Activated CD4-positive, alpha-beta T cell treated with anti-CD3 and anti-CD28 coated beads for 36 hours (primary cell): ENCODE measurements at places on chromosomes 3 and 15.

DNA sequence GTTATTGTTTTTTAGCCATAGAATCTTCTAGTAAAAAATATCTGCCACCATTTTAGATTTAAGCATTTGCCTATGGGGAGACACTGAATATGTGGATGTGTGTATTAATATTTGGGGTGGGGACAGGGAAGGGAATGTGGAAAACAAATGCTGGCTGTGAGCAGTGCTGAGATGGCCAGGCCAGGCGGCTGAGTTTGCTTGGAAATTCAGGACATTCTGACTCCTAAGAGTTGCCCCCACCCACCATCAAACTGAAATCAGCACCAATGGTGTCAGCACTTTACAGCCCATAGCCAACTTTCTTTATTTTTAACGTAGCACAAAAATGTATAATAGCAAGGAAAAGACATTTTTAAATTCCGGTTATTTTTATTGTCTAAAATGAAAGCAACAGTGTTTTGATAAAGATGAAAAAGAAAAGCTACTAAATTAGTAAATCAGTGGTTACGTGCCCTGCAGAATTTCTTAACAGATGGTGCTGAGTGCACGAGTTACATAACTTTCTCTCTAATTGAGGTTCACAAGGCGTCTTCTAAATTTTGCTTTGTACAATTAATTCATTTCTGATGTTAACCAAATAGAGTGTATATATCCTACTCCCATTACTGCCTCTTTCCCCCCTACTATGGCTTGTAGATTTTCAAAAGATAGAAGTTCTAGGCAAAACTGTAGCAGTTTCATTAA is 34.0 kb downstream of the B3GALNT1 start:
- no peak for DNase-seq

GRCh38 chr3:131357275-131357674 is 24.3 kb upstream of the NUDT16 start:
- no peak for DNase-seq

GRCh38 chr3:51100536-51100851 is 284.6 kb upstream of the MANF start:
- no peak for DNase-seq

DNA sequence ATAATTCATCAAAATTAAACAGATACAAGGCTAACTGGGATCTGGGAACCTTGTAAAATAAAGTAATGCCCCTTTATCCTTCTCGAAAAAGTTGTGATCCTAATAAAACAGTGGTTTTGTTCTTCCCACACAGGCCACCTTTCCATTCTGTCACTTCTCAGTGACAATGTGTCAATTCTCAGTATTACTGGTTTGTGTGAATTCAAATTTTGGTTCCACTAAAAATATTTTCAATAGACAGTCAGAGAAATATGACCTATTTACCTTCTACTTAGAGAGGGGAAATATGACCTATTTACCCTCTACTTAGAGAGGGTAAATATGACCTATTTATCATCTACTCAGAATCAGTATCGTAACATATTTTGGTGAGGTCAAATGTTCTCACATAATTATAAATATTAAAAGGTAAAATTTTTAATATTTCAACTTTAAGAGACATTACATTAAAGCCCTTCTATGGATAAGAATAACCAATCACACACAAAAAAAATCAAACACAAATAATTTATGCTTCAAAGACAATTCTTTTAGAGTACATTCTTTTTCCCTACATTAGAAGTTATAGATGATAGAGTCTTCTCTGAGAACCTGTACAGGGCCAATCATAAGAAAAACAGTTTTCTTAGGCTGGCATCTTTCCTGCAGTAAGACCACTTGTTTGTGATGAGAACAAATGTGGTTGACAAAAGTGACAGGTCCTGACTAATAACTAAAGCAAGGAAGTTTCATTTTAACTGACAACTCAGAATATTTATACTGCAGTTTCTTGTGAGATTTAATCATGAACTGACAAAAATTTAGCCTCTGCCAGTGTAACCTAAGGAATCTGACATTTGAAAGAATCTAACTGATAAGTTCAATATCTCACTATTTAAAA is 323.3 kb downstream of the DIPK2A start:
- DNase-seq = peak; percentile 9

DNA sequence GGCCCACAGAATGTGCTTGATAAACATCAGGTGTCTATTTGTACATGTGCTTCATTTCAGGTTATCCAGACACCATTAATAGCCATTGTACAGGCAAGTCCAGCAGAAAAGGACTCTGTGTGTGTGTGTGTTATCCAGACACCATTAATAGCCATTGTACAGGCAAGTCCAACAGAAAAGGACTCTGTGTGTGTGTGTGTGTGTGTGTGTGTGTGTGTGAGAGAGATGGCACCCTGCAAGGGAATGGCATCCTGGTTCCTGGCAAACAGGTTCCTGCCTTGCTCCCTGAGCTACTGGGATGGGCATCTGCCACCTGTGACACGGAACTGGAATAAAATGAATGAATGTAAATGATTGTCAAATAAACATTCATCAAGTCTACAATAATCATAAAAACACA is 11.7 kb downstream of the SUCLG2 start:
- DNase-seq = no peak

DNA sequence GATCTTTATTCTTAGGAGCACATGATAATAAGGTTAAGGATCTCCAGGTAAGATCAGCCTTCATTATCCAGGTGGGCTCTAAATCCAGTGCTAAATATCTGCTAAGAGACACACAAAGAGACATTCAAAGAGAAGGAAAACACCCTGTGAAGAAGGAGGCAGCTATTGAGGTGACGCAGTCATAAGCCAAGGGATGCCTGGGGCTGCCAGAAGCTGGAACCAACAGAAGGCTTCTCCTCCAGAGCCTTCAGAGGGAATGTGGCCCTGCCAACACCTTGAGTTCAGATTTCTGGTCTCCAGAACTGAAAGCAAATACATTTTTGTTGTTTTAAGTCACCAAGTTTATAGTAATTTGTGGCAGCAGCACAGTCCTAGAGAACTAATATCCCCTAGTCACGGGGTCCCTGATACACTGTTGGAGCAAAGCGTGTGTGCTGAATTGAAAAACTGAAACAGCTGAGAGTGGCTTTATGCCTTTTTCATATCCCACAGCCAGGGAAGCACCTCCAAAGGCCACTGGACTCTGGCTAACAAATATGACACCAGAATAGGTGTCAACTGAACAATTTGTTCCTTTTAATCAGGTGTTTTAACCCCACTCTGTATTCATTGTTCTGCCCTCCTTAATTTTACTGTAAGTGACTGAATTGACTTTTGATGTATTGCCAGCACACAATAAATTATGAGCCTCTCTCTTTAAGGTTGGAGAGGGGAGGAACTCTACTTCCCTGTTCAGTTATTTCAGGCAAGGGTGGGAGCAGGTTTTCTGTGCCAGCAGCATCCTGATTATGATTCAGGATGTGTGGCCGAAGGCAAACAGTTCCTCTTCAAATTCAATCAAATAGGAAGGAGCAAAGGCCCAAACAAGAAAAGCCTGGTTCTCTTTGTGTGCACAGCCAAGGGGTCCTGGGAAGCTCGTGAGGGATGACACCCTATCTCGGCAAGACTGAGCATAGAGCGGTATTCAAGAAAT is 151.8 kb upstream of the HES1 start:
- no peak for DNase-seq

GRCh38 chr15:90003736-90004135 is 2.6 kb downstream of the ZNF710 start:
- DNase-seq = no peak

DNA sequence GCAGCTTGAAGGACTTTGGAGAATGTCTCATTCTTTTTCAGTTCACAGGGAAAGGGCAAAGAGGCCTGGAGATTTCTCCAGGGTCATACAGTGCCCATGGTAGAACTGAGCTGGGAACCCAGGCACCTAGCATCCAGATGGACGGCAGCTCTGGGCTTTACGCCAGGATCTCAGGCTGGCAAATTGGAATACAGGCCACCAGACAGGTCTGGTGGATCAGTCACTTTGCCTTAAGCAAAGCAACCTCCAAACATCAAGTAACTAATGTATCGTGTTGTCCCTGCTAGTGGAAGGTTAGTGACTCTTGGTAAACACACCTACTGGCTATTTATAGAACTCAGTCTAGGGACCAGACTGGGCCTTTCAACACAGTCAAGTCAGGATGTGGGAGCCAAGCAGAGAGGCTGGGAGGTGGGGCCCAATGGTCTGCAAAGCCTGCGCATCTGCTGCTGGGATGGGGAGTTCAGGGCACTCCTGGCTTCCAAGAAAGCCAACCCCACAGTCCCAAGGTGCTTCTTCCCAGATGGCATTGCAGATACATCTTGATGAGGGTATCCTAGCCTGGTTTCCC is 30.2 kb downstream of the RPLP1 start:
- no peak for DNase-seq

DNA sequence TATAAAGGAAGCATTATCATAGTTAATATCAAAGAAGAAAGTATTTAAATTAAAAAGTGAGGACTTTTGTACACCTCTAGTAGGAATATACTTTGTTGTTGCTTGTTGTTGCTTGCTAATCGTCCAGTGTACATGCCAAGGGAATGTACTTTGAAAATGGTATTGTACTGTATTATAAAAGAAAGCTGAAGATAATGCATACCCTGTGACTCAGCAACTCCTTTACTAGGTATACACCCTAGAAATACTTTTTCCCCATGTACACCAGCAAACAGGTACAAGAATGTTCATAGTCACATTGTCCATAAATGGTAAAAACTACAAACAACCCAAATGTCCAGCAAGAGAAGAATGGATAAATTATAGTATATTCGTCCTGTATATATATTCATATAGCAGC is 12.0 kb downstream of the TTBK2 start:
- DNase-seq = no peak

GRCh38 chr15:36753173-36753572 is 173.7 kb downstream of the CDIN1 start:
- DNase-seq = no peak

GRCh38 chr15:69665641-69666111 is 213.1 kb downstream of the RPLP1 start:
- no peak for DNase-seq

GRCh38 chr3:5504135-5504534 is 316.6 kb downstream of the EDEM1 start:
- no peak for DNase-seq

GRCh38 chr15:68354923-68355322 is 77.0 kb downstream of the ITGA11 start:
- no peak for DNase-seq

- no peak for DNase-seq
Measured at GRCh38 chr15:45943240-45943639, 308.4 kb downstream of the SQOR start.

- DNase-seq = no peak
Measured at GRCh38 chr15:31857194-31857593, 173.1 kb upstream of the CHRNA7 start.

DNA sequence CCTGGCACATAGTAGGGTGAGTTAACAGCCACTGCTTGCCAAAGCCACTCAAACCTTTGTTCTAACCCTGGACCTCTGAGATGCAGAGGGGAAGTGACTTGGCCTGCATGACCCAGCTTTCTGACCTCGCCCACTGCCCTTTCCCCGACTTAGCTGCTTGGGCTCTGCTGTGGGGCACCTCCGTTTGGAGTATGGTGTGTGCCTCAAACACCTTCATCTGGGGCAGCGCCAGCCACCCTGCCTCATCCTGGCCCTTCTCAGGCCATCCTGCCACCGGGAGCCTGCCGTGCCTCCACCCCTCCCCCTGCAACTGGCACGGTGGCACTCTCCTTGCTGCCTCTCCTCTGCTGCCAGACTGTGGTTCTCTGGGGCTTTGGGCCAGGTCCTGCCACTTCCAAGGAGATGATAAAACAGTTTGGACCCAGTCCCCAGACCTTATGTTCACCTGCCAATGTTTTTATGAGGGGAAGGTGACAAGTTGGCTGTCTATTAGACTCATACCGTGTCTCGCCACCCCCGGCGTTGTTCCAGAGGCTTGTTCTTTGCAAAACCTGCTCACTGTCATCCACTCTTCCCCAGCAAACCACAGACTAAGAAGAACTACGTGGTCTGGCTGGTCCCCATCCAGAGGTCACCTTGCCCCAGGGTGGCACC is 32.2 kb downstream of the SLC6A6 start:
- DNase-seq = peak; percentile 37

GRCh38 chr3:16186086-16186485 is 11.6 kb downstream of the GALNT15 start:
- no peak for DNase-seq

GRCh38 chr3:179580992-179581391 is 18.3 kb downstream of the ACTL6A start:
- DNase-seq = no peak

GRCh38 chr3:112127522-112128494 is 5.2 kb downstream of the GCSAM start:
- DNase-seq = no peak

GRCh38 chr15:49083401-49084284 is 37.4 kb upstream of the SECISBP2L start:
- DNase-seq = no peak

- DNase-seq = peak; percentile 73
Measured at GRCh38 chr3:125310623-125311081, 64.5 kb downstream of the ZNF148 start.

DNA sequence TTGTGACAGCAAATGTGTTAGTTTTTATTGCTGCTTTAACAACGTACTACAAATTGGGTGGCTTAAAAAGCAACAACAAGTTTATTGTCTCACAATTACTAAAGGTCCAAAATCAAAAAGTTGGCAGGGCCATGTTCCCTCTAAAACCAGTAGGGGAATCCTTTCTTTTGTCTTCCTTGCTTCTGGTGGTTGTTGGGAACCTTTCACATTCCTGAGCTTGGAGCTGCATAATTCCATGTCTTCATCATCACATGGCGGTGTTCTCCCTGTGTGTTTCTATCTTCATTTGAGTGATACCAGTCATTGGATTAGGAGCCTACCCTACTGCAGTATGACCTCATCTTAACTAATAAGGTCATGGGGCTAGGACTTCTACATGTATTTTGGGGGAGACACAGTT is 7.4 kb downstream of the SPRED1 start:
- no peak for DNase-seq

DNA sequence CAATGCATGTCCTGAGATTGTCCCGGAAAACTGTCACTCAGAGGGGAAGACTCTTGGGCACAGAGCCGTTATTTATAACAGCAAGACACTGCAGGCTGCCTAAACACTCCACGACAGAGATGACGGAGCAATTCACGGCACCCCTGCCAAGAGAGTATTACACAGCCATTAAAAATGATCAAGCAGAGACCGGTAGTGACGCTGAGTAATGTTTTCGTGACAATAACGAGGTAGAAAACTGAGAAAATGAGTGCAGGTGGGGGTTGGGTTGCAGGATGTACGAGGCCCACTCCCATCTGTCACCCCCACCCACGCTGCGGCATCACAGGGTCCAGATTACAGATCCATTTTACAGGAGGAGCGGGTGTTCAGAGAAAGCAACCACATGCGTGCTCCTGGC is 58.9 kb upstream of the LINGO1 start:
- no peak for DNase-seq

DNA sequence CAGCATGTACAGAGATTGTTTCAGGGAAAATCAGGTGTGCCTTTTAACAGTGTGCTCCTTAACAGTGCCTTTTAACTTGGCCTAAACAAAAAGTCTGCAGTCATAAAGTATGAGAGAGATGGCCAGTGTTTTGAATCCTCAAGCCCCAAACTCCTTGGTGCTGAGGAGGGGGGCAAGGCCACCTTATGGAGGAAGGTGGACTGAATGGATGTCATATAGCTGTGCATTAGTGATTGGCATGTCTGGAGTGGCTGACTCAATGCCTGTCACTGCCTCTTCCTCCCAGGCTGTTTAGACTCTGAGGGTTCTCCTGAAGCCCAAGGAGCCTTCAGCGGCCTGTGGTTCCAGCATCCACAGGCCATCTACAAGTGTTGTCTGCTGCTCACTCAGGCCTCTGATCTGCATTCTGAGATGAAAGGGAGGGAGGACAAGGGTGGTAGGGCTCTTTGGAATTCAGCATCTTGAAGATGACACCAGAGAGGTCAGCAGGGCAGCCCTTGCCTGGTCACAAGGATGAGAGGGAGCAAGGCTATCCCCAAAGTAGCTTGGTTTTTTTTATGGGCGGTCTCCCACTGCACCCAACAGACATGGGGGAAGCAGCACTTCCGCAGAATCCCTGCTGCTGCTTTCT is 1.5 kb downstream of the FOXL2NB start:
- DNase-seq = no peak
